ENCODE measurements at places on chromosomes 1 and 21.

DNA sequence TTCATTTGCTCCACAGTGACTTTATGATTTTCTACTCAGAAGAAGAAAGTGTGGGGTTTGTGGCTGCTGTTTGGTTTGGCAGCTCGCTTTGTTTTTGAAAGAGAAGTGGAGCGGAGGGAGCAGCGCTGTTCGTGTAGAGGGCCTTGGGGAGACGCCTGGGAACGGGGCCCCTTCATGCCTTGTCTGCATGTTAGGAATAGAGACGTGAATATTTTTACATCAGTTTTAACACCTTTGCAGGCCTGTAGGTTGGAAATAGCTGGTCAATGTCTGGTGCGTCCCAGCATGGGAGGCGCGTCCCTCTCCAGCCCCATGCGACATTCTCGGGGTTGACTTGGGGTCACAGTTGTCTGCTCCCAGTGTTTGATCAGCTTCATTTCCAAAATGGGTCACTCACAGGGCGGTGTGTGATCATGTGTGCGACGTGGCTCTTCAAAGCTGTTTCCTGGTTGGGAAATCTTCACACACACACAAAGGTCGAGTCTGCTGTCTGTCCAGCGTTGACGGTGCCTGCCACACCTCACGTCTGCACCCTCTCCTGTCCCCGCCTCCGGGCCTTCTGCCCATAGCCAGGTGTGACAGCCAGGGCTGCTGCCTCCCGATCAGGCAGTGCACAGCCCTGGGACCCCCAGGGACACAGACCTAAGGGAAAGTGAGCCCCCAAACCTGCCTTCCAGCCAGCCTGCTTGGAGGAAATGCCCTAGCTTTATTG, 149.2 kb downstream of the PSMG1 start:
- no peak for DNase-seq

- DNase-seq, result no peak
These were observed 60.6 kb downstream of the KCNAB2 start for GRCh38 chr1:6106321-6106731.

- DNase-seq, result no peak
These were observed 68.8 kb upstream of the ARID1A start for GRCh38 chr1:26626994-26627393.

DNA sequence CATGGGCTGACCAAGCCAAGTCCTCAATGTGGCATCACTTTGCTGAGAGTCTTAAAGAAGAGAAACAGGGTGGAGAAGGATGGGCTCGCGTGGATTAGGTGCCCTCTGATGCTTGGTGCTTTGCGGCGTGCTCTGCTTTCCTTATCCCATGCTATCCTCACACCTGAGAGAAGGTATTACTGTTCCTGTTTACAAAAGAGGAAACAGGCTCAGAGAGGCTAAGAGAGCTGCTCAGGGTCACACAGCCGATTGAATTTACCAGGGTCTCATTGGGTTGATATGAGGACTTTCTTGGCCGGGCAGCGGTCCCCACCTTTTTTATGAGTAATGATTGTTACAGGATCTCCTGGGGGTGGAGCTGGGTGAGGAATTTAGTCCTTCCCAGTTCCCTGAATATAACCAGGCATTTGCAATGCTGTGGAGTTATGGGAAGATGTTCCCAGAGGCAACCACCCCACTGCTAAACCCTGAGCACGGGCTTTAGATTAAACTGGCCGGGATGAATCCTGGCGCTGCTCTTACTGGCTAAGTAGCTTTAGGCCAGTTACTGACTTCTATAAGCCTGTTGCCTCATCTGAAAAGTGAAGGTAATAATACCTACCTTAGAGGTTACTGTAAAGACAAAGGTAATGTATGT, 4.5 kb downstream of the ASCL5 start:
- DNase-seq, result no peak

DNA sequence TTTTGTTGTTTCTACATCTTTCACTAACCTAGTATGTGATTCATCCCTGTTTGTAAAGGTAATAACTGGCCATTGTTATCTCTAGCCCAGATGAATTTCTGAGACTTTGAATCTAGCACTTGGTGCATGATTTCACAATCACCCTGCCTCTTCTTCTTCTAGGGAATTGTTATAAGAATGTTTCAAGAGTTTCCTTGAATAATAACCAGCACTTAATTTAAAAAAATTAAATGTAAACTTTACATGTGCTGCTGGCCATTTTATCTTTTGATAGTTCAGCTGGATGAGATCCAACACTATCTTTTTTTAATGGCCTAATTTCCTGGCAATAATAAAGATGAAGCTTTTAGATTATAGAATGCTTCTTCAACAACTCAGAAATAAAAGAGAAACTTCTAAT, 31.8 kb downstream of the UBE2U start:
- DNase-seq, result no peak

- DNase-seq, result no peak
These were observed 6.6 kb upstream of the TMEM167B start for GRCh38 chr1:109083923-109084322.

DNA sequence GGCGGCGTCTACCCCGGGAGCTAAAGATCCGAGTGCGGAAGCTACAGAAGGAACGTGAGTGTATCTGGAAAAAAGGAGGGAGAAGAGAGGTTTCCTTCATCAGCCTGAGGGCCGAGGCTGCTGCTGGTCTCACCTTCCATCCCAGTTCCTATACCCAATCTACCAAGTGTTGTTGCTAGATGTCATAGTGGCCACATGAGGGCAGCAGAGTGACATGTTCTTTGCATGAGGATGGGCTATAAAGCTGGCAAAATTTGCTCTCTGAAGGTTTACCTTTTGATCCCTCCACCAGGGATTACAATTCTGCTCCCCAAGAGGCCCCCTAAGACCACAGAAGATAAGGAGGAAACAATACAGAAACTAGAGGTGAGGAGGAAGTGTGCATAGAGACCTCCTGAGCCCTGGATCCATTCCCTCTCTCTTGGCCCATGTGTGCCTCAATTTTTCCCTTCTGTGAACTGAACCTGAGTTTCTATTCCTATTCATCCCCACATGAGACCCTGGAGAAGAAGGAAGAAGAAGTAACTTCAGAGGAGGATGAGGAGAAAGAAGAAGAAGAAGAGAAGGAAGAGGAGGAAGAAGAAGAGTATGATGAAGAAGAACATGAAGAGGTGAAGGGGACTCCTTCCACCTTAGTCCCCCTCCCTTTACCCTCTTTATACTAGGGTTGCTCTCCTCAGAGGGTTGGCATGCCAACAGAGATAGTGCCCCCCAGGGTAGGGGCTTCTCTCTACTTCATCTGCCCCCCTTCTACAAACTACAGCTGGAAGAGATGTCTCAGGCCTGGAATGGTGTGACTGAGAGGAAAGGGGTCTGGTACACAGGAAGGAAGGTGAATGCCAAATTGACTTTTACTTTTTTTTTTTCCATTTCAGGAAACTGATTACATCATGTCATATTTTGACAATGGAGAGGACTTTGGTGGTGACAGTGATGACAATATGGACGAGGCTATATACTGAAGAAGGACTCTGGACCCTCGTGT, 13.3 kb downstream of the POLR3GL start:
- DNase-seq, result peak; percentile 91

- no peak for DNase-seq
These were observed 19.4 kb downstream of the ABCG1 start for GRCh38 chr21:42238185-42238934.

DNA sequence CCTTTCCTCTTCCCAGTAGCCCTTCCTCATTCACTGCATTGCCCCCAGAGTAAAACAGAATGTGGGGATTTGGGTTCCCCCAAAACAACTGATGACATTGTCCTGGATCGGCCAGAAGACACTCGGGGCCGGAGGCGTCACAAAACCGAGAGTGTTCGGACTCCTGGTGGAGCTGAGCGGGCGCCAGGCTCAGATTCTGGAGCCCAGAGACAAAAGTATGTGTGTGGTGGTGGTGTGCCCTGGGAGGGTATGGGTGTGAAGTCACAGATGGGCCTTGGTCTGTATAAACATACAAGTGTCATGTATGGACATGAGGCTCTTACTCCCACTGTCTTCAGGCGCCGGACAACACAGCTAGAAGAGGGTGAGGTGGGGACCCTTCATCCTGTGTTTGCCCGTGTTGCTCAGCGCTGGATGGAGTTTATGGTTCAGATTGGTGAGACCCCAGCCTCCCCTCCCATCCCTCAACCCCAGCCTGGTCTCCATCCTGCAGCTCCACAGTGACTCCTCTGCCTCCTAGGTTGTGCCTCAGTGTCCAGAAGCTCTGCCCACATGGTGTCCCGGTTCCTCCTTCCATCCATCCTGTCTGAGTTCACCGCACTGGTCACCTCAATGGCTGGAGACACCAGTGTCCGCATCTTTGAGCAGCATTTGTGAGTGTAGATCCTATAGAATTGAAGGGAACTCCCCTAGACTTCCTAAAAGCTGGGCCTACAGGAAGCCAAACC, 12.4 kb downstream of the HYI start:
- peak; percentile 70 for DNase-seq

DNA sequence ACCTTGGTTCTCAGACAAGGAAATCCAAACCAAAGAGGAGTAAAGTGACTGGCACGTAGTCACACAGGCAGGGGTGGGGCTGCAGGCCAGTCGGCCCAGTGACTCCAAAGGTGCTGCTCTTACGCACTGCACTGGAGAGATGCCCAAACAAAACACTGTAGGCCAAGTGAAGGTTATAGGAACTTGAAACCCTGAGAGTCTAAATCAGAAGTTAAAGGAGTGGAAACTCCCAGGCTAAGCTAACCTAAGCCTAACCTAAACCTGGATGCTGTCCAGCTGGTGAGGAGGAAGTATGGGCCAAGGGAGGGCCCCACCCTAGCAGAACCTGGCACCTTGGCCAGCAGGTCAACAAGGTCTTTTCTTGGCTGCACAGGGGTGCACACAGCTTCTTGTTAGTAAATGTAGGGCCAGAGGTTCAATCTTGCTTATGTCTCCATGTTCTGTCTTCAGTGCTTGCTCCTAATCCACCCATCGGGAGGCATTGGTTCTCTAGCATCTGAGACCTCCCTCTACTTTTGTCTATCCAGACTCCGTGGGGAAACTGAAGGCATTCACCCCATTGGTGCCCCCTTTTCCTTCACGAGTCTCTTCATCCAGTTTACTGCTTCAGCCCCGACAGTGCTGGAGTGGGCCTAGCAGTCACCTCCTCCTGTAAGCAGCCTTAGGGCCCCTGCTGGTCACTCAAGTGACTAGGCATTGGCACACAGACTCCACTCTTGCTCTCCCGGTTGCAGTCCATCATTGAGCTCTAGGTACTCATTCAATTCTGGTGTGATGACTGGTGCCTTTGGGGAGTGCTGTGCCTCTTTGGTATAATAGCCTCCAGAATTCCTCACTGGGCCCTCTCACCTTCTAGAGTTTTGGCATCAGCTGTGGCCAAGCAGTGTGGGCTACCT, 12.9 kb upstream of the TMEM125 start:
- DNase-seq, result no peak

- no peak for DNase-seq
These were observed 334.0 kb upstream of the PRMT6 start for GRCh38 chr1:106722466-106722865.

DNA sequence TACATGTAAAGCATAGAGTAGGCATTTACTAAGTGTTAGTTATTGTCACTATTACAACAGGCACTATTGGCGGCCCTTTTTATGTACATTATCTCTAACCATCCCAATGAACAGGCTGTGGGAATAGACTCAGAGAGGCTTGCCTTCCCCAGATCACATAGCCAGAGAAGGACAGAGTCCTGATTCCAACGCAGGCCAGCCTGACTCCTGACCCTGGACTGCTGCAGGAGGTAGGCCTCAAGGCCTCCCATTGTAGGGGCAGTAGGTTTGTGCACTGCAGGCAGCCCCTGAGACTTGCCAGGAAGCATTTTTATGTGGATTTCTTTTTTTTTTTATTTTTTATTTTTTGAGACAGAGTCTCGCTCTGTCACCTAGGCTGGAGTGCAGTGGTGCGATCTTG, 6.4 kb upstream of the GFI1 start:
- DNase-seq, result no peak

DNA sequence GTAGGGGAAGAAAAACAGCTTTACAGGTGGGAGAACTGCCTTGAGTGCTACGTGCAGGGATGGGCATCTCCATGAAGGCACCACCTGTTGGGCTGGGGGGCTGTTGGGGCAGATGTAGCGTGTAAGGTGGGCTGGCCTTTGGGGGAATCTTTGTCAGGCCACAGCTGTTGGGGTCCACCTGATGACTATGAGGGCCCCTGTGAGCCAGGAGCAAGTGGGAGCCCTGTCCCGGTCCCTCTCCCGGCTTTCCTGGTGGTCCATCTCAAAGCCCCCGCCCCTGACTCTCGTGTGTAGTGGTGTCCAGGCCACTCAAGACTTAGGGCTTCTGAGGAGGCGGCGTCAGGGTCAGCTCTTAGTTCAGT, 13.5 kb downstream of the SLC37A1 start:
- DNase-seq, result no peak

- DNase-seq, result no peak
These were observed 27.8 kb upstream of the ZNF281 start for GRCh38 chr1:200437556-200438203.

DNA sequence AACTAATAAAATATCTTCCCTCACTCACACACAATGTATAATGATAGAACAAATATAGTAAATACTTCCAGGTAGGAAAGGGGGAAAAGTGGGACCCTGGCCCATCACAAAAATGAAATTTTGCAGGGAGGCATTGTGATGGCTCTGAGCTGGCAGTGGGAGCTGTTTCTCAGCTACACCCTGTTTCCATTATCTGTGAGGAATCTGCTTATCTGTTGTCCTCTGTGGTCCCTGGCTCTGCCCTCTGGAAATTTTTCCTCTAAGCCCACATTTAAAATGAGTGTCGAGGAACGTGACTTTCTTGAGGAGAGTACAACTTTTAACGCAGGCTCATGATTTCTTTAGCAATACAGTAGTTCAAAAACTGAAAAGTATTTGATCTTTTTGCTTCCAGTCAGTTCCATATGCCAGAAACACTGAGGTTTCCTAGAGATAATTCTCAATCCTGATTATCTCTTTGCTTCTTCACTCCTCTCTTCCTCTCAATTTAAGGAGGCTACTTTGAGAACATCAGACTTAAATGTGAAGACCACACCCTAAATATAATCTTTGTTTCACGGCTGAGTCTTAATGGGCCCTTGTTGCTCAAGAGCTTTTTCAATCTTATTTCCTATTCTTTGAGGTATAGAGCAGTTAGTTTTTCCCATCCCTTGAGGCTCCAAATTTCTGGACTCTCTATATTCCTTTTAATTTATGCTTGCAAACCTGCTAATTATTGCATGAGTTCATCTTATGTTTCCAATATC, 5.0 kb upstream of the EEIG2 start:
- DNase-seq, result no peak

DNA sequence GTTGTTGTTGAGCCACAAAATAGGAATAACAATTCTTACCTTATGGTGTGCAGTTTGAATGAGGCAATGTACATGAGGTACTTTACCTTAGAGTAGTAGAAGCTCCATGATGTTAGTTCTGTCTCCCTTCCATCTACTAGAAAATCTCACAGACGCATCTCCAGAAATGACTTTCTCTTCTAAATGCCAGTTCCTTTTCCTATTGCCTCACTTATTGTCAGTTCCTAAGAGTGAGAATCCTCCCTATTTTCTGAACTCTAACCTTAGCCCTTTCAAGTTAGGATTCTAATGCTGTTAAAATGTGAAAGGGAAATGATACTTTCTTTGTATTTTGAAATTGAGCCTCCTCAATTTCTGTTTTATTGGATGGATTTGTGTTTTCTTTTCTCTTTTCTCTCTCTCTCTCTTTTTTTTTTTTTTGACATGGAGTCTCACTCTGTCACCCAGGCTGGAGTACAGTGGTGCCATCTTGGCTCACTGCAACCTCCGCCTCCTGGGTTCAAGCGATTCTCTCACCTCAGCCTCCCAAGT, 18.6 kb upstream of the MAPKAPK2 start:
- DNase-seq, result no peak
